IPS DF 6.9 (cell line): ENCODE measurements at places on chromosomes 4 and X.

DNA sequence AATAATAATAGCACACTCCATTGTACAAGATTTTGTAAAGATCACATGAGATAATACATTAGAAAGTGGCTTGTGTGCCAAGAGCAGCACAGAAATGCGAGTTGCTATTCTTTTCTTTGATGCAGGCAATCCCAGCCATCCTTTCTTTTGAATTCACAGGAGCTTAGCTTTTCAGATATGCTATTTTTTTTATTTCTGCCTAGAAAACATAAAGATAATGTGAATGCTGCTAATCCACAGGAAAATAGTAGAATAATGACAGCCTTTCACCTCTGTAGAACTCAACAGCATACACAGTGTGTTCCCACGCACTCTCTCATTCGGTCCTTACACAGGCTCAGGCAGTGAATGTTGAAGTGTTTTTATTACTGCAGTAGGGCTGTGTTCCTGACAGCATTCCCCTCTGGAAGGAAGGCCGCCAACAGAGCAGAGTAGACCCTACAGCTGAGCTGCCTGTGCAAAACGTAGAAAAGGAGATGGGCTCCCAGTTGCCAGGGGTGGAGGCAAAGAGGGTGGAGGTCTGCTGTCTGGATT lies 138.8 kb upstream of the TAPT1 start:
- no peak for DNase-seq

GRCh38 chr4:44740201-44740600 lies 13.8 kb upstream of the GNPDA2 start:
- no peak for DNase-seq

- DNase-seq, result no peak
Observed at GRCh38 chr4:24978291-24979075, 52.3 kb downstream of the LGI2 start.

DNA sequence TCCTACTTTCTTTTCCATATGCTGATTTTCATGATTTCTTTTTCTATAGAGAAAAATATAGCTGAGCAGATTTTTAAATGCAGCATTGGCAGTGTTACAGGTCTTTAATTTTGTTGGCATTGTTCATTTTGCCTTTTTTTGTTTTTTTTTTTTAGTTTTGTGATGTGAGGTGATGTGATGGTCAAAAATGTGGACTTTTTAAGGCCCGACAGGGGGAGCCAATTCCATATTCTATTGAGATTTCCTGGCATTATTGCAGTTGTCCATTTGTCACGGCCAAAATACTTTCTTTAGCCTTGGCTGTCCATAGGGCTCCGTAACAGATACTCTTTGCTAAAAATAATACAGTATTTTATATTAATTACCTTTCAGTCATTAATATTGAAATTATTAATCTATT lies 47.8 kb downstream of the SLIT2 start:
- no peak for DNase-seq

DNA sequence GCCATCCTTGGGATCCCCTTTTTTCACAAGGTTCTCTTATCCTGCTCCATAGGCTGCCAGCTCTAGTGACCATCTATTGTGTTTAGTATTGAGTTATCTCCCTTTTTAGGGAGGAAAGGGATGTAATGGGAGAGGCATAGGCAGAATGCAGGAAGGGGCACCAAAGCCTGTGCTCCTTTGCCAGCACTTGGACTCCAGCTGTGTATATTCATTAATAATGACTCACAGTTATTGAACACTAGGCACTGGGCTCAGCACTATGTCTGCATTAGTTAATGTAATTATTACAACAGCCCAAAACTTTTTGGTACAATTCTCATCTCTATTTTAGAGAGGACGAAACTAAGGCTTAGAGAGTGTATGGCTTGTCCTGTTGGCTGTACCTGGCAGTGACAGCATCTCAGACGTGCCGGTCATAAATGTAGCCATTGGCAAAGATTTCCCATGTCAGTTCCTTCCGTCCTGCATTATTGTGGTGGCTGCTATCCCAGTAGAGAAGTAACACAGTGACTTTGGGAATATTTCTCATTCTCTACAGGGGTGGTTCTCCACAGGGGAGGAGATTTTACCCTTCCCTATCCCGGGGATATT lies 90.3 kb downstream of the AFF1 start:
- DNase-seq, result no peak

- DNase-seq, result no peak
Observed at GRCh38 chr4:16158504-16158852, 67.8 kb downstream of the TAPT1 start.

- DNase-seq, result no peak
Observed at GRCh38 chr4:157246964-157247363, 26.4 kb downstream of the GRIA2 start.

- no peak for DNase-seq
Observed at GRCh38 chrX:13059637-13060499, 15.4 kb upstream of the FAM9C start.

DNA sequence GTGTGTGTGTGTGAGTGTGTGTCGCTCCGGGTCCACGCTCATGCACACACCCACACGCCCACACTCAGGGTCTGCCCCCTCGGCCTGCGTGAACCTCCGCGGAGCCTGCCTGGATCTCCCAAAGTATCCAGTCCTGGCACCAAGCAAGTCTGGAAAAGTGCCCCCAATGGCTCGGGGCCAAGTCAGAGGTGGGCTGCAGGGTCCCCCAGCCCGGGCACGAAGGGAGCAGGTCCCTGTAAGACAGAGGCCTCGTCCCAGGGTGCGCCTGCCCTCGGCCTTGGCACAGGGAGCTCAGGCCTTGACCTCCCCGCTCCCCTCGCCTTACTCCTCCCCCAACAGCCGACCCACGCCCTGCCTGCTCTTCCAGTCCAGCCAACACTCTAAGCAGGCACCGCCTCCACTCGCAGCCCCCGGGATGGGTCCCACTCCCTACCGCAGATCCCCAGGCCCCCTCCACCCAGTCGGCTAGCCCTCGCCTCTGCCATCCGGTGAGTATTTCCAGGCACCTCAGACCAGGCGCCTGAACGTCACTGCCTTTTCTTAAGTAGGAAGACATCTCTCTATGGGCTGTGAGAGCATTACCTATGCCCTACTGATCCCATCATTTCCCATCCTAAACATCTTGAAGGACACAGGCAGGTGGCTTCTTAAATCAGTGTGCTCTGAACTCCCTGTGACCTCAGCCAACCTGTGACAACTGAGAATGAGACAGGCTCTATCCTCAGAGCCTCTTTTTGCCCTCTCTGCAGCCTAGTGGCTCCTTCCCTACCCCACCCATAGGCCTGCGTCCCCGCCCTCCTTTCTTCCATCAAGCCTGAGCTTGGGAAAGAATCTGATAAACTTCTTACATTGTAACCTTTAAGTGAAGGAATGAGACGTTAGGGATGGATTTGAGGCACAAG lies 704 bp downstream of the FAM114A1 start:
- DNase-seq, result no peak

DNA sequence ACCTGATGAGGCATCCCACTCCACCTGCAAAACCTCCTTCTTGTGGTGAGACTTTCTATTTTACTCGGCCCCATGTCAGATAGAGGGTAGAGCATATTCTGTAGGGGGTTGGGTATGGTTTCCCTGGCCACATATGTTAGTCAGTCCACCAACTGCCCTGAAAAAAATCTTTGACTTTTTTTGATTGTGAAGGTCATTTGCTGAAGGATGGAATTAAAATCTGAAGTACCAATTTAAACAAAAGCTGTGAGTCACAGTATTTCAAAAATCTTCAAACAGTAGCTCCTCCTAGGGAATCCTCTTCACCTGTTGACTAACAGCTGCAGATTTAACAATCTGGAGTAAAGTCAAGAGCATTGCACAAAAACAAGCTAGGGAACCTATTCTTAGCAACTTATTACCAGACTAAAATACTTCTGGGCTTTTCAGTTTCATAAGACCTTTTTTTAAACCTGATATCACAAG lies 8.0 kb upstream of the CCDC110 start:
- DNase-seq, result no peak

GRCh38 chrX:16696956-16697355 lies 15.5 kb downstream of the CTPS2 start:
- DNase-seq, result no peak

DNA sequence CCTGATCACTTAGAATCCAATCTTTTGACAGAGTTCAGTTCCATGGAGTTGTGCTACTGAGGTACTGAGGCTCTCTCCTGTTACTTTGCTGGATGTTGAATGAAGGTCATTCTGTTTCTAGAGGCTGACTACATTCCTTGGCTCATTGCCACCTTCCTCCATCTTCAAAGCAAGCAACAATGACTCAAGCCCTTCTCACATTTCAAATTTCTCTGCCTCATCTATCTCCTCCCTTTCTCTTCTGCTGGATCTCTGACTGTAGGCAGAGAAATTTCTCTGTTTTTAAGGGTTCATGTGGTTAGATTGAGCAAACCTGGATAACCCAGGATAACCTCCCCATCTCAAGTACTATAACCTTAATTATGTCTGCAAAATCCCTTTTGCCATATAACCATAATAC lies 775.4 kb downstream of the STPG2 start:
- no peak for DNase-seq

DNA sequence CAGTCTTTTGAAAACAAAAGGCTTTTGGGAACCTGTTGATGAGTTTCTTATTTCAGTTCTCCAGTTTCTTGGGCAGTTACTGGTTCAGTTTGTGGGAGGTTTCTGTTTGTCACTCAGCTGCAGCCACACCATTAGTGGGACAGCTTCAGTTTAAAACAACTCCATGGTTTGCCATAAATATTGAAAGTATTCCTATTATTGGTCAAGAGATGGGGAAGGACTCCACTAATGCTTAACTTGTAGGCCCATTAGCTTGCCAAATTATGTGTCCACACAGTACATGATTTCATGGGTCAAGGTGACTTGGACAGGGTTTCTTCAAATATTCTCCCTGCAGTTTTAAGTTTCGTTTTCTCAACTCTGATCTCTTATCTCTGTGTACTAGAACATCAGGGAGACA lies 15.5 kb upstream of the ASIC5 start:
- DNase-seq, result no peak

GRCh38 chrX:118983513-118983912 lies 9.1 kb downstream of the LONRF3 start:
- DNase-seq, result no peak

DNA sequence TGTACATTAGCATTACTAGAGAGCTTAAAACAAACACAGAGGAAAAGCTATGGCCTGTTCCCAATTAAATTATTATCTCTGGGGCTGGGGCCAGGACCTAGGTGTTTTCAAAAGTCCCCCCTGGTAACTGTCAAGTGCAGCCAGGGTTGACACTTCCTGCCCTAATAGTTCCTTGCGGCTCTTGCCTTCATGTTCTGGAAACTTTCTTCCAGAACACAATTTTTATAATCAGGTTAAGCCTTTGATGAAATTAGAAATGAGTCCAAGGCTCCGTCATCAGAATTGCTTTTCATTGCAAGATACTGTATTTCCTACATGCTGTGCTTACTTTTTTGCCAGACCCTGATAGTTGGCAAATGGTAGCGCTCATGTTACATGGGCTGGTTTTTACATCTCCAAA lies 229.6 kb downstream of the UNC5C start:
- no peak for DNase-seq

DNA sequence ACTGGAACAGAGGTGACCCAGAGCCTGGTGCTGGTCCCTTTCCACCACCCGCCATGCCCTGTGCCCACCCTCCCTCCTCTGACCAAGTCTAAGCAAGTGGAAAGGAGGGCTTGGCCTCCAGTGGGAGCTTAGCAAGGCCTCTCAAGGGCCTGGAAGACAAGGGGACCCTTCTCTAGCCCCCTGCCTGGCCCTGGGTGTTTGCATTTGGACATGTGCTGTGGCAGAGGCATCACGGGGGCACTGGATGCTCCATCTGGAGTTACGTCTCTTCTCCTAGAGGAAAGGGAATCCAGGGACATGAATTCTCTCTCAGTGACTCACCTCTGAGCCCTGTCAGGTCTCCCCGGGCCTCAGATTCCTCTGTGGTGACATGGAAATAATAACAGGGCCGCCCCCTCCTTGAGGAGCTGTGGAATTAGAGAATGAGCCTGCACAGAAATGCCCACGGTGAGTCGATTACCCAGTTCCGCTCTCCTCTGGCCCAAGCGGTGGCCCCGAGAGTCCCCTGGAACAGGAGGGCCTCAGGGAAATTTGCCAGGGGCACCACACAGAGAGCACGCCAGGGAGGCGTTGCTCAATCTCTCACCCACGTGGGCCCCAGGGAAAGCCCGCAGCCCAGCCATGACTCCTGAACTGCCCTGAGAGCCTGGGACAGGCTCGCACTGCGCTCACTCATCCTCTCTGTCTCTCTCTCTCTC lies 189.6 kb downstream of the BCOR start:
- DNase-seq, result no peak

DNA sequence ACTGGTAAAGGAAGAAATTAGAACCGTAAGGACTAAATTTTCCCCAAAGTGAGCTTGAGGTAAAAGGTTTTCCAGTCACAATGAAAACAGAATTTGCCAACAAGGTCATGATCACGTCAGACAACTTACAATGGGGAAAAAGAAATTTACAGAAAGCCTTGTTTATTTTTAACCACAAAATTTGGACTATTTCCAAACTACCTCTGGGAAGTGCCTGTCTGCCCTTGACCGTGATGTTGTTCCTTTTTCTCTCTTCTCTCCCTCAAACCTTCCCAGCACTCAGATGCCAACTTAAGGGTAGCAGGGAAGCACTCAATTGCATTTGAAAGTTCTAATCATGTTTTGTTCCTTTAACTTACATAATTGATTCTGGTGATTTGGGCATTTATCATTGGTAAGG lies 32.5 kb downstream of the MEPE start:
- no peak for DNase-seq

- DNase-seq, result no peak
Observed at GRCh38 chr4:23323436-23323835, 566.4 kb downstream of the PPARGC1A start.

GRCh38 chr4:61950625-61951024 lies 750.5 kb downstream of the ADGRL3 start:
- DNase-seq, result peak; percentile 9

DNA sequence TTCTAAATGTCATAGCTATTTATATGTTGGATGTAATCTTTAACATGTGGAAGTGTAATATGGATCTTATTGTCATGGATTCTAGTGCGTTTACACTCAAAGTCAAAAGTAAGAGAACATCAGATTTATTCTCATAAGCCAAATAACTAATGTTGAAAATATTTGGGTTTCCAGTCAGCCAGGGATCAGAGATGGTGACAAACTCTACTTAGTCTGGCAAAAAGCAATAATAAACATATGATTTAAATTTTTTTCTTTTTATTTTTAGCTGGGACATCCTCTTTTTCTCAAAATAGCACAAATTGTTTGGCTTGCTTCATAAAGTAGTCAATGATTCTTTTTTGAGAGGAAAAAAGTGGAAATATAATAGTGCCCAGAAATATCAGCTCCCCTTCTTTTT lies 392.3 kb downstream of the ARHGAP24 start:
- DNase-seq, result no peak

DNA sequence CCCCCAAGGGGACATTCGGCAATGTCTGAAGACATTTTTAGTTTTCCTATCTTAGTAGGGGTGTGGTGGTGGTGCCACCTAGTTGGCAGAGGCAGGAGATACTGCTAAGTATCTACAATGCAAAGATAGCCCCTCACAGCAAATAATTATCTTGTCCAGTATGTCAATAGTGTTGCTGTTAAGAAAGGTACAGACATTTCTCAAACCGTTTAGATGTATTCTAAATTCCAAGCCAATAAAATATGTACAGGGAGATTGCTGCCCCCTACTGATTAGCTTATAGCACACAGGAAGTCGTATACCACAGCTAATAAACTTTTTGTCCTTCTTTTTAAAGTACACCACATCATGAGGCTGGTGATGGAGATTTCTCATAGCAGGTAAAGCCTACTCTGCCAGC lies 260.5 kb downstream of the TMA16 start:
- DNase-seq, result no peak

- no peak for DNase-seq
Observed at GRCh38 chr4:25857403-25857802, 5.4 kb downstream of the SEL1L3 start.
